WTC11 (cell line): ENCODE measurements at places on chromosomes 6 and 20. TPM values are rescaled to one million over a fixed set of nuclear protein-coding genes. Genes with fewer than 3 reads are reported as not detected.

GRCh38 chr6:42137194-42137753 lies 5.1 kb downstream of the C6orf132 start:
- DNase-seq, result peak; percentile 39

GRCh38 chr6:109428889-109429477 lies 11.4 kb downstream of the PPIL6 start:
- no peak for DNase-seq

DNA sequence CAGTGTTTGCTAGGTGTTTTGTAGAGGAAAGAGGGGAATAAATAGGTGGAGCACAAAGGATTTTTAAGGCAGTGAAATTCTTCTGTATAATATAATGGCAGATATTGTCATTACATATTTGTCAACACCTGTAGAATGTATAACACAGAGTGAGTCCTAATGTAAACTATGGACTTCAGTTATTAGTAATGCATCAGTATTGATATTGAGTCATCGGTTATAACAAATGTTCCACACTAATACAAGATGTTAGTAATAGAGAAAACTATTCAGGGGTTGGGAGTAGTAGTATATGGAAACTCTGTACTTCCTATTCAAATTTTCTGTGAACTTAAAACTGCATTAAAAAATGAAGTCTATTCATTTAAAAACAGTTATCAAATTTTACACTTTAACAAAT lies 299.2 kb downstream of the UBE3D start:
- DNase-seq, result no peak

- peak; percentile 36 for DNase-seq
These were observed 24.4 kb downstream of the SERAC1 start for GRCh38 chr6:158143700-158144099.

The EPPIN gene
- total RNA-seq, result 0.16 to 0.26 TPM (median 0.23 TPM) in 3 replicates
